ENCODE measurements at places on chromosomes 6 and 20. TPM values are rescaled to one million over a fixed set of nuclear protein-coding genes. Genes with fewer than 3 reads are reported as not detected.

The NKAIN2 gene
- polyA plus RNA-seq = 1.5 TPM

The CTSA gene
- polyA plus RNA-seq = 126 TPM

The GPLD1 gene
- polyA plus RNA-seq = 0.52 TPM

The MCHR2 gene
- not detected for polyA plus RNA-seq

The RNF144B gene
- 7.1 TPM for polyA plus RNA-seq

The TP53TG5 gene
- 0.95 TPM for polyA plus RNA-seq

The PRND gene
- not detected for polyA plus RNA-seq

The C20orf202 gene
- polyA plus RNA-seq = 0.27 TPM

The FAM50B gene
- 18.4 TPM for polyA plus RNA-seq

The PTGIS gene
- 19.9 TPM for polyA plus RNA-seq

The FOXQ1 gene
- not detected for polyA plus RNA-seq

The MYLIP gene
- 13.0 TPM for polyA plus RNA-seq

The WFDC10B gene
- polyA plus RNA-seq = not detected

The PLN gene
- 1,272 TPM for polyA plus RNA-seq

The AVP gene
- polyA plus RNA-seq = not detected

The OR12D3 gene
- polyA plus RNA-seq = not detected

The EPHA7 gene
- polyA plus RNA-seq = 6.6 TPM

The TREML1 gene
- 0.14 TPM for polyA plus RNA-seq

The PTK6 gene
- 0.14 TPM for polyA plus RNA-seq

The SOX4 gene
- 2.9 TPM for polyA plus RNA-seq

The HLA-DQA1 gene
- 6.0 TPM for polyA plus RNA-seq

The FAM184A gene
- 2.9 TPM for polyA plus RNA-seq

The SHLD1 gene
- polyA plus RNA-seq = 13.7 TPM

The C20orf144 gene
- polyA plus RNA-seq = 0.05 TPM

The HCRTR2 gene
- polyA plus RNA-seq = 0.16 TPM

The PCK1 gene
- 1.0 TPM for polyA plus RNA-seq

The NRSN1 gene
- polyA plus RNA-seq = 0.11 TPM

The DLK2 gene
- polyA plus RNA-seq = 1.1 TPM

The VGLL2 gene
- polyA plus RNA-seq = 1.8 TPM

The ABHD16B gene
- 0.54 TPM for polyA plus RNA-seq

The GLP1R gene
- 3.5 TPM for polyA plus RNA-seq

The PPIL6 gene
- 2.2 TPM for polyA plus RNA-seq

The NKX2-2 gene
- not detected for polyA plus RNA-seq

The BNIP5 gene
- 0.02 TPM for polyA plus RNA-seq

The C6orf163 gene
- polyA plus RNA-seq = 1.6 TPM

The RFX6 gene
- not detected for polyA plus RNA-seq

The TRIM15 gene
- polyA plus RNA-seq = not detected

The UBE2C gene
- polyA plus RNA-seq = 0.25 TPM

The RAMACL gene
- polyA plus RNA-seq = 0.38 TPM

The ITPR3 gene
- polyA plus RNA-seq = 5.7 TPM

The SPATA2 gene
- 5.5 TPM for polyA plus RNA-seq

The CAP2 gene
- polyA plus RNA-seq = 66.1 TPM

The C20orf96 gene
- 4.2 TPM for polyA plus RNA-seq

The EYS gene
- polyA plus RNA-seq = 0.02 TPM

The C4A gene
- 40.7 TPM for polyA plus RNA-seq

The CRISP2 gene
- not detected for polyA plus RNA-seq

The RIPOR3 gene
- 12.9 TPM for polyA plus RNA-seq

All from right cardiac atrium (tissue), 5 donors.